Stimulated activated CD8-positive, alpha-beta memory T cell treated with anti-CD3 and anti-CD28 coated beads, Interleukin-4, amount 100 ng/mL, for 1 hour (primary cell): ENCODE measurements at places on chromosomes 12 and 14.

- no peak for DNase-seq
Measured at GRCh38 chr12:42611571-42612230, 22.2 kb upstream of the PRICKLE1 start.

DNA sequence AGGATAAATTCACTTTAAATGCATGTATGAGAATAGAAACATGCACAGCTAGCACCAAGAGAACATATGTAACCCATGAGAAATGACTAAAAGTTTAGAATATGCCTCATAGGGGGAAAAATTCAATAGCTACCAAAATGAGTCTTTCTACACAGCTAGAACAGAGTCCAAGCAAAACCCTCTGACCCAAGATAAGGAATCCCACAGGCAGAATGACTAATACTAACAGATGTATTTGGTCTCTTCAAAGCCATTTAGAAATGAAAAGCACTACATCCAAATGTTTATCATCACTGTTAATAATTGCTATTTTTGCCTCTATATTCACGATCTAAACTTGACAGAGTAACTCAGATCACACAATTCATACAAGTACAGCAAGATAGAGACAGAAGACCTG, 44.0 kb downstream of the KICS2 start:
- no peak for DNase-seq

- DNase-seq, result no peak
Measured at GRCh38 chr12:4567073-4567881, 5.3 kb downstream of the DYRK4 start.

DNA sequence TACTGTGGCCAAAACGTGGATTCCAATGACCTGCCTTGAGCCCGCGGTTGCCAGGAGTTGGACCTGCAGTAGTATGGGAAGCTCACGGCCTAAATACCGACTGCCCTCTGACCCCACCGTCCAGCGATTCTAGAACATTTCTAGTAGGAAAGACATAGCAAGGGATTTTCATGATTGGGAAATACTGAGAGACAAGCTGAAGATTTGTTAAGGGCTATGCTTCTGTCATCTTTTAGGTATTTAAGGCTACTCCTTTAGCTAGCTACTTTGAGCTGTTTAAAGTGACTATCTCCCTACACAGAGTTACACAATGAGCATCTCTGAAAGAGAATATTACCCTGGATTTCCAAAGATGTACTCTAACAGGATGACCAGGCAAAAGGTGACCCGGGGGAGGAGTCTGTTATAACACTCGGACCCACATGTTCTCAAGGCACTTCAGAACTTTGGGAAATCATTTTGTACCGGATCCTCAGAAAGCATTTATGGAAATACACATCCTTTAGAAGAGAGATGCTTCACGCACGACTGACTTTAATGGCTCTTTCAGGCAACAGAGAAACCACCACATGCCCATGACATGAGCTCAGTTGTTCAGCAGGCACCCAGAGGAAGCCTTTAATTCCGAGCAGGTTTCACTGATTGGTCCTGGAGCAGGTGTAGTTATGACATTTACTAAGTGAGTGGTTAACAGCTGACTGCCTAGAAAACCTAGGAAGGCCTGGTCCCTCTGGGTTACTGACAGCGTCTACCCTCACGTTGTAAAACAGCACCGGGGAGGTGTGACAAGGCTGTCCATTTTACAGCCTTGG, 4.2 kb downstream of the BAG5 start:
- DNase-seq, result no peak

DNA sequence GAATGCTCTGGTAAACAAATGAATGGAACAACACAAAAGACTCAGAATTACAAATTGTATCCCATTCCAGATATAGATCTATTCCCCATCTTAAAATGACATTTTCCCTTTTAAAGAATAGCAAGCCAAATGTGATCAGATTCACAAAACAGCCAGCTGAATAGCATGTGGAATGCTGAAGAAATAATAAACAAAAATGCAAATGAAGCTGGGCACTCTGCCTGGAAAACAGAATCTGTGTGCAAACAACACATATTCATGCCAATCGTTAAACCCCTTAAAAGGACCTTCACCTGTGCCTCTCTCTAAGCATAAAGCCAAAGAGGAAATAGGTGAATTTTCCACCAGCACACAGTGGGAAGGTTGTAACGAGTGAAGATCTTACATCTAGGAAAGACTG, 67.9 kb upstream of the PDZRN4 start:
- no peak for DNase-seq

GRCh38 chr14:77584809-77585208, 31.6 kb downstream of the SPTLC2 start:
- no peak for DNase-seq

GRCh38 chr14:87153901-87154300, 839.1 kb downstream of the GALC start:
- DNase-seq, result no peak

- DNase-seq, result no peak
Measured at GRCh38 chr12:48015954-48016353, 11.7 kb upstream of the COL2A1 start.

GRCh38 chr12:126447346-126447745, 1382.1 kb downstream of the AACS start:
- no peak for DNase-seq

- no peak for DNase-seq
Measured at GRCh38 chr14:53533384-53533970, 380.4 kb upstream of the DDHD1 start.

DNA sequence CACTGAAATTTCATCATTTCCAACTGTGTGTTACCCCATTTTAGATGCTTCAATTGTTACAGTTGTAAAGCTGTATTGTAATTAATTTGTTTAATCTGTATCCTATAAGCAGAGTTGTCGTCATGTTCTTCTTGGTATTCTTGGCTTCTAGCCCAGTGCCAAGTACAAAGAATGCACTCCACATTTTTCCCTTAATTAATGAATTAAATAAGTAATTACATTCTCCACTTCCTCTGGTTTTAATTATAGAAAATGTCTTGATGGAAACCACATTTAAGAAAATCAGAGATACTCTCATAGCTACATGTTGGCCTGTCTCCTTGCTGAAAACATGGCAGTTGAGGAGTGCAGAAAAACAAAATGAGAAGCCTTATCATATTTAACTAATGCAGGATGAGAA, 746 bp downstream of the DNAI7 start:
- no peak for DNase-seq

GRCh38 chr14:85574853-85575616, 45.1 kb downstream of the FLRT2 start:
- no peak for DNase-seq

GRCh38 chr12:131491155-131491554, 219.7 kb upstream of the SFSWAP start:
- no peak for DNase-seq

- no peak for DNase-seq
Measured at GRCh38 chr12:112936264-112936663, 2.0 kb upstream of the OAS3 start.

DNA sequence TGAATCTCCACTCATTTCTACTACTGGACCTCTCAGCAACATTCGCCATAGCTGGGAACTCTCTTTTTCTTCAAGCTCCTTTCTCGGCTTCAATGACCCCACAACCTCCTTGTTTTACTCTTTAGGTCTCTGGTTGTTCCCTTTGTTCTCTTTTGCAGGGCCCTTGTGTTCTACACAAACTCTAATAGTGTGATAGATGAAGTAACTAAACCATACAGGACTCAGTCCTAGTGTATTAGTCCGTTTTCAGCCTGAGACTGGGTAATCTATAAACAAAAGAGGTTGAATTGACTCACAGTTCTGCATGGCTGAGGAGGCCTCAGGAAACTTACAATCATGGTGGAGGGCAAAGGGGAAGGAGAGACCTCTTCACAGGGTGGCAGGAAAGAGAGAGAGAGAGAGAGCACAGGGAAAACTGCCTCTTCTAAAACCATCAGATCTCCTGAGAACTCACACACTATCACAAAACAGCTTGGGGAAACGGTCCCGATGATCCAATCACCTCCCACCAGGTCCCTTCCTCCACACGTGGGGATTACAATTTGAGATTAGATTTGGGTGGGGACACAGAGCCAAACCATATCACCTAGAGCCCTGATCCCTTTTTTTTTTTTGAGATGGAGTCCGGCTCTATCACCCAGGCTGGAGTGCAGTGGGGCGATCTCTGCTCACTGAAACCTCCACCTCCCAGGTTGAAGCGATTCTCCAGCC, 32.0 kb upstream of the WNK1 start:
- no peak for DNase-seq

DNA sequence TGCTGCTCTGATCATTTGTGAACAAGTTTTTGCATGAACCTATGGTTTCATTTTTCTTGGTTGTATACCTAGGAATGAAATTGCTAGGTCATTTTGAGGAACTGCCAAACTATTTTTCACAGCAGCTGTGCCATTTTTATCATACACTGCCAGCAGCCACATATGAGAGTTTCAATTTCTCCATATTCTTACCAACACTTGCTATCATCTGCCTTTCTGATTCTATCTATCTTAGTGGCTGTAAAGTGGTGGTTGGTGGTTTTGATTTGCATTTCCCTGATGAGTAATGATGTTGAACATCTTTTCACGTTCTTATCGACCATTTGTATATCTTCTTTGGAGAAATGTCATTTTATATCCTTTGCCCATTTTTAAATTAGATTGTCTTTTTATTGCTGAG, 146.1 kb downstream of the C12orf75 start:
- DNase-seq, result no peak

DNA sequence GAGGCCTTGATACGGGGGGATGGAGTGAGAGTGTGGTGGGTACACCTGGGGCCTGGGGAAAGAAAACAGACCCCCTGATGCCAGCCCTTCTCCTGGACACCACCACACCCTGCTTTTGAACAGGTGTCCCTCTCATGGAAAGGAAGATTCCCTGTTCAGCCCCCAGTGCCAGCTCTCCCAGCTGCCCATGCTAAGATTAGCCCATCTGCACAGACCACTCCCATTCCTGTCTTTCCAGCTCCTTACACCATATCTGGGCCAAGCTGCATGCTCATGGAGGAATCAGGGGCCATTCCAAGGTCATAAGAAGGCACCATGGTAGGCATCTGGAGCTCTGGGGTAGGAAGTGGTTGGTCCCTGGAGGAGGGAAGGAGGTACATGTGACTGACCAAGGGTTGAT, 9.6 kb downstream of the NAB2 start:
- no peak for DNase-seq

DNA sequence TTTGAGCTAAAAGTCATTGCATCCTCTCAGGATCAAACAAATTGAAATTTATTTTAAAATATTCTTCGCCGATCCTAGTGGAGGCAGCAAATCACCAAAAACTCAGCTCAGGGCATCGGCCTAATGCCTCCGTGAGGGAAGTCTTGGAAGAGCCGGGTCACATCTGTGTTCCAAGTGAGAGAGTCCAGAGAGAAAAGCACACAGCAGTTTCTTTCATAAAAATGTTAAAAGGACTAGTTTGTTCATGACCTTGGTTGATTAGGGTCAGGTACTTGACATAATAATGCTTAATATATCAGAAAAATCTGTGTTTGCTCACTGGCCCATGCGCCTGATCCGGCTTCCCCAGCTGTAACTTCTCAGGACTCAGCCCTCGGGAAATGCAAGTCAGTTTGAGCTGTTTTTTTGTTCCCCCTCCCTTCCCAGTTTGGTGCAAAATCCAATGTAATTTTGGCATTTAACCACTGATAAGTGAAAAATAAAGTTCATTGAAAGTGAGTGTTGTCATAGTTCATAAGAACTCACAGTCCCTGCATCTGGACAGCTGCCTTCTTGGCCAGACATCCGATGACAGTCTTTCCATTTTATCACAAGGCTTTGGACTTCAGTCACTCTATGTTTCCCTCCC, 161.7 kb downstream of the CAND1 start:
- no peak for DNase-seq

GRCh38 chr14:100474196-100474595, 113.0 kb downstream of the BEGAIN start:
- DNase-seq, result no peak

DNA sequence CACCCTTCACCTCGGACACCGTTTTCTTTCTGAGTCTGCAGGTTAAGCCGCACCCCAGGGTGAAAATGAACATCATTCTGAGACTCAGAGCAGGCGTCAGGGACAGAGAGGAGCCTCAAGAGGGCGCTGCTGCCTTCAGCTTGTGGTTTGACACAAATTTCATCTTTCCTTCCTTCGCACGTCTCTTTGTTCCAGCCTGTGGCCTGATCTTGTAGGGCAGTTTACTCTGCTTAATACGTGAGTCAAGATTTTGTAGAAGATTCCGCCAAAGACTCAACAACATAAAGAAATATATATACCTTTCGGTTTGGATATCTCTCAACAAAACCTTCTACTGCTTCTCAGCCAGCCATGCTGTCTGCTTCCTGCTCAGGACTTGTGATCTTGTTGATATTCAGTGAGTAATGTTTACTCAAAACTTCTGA, 329.3 kb upstream of the OR4E1 start:
- DNase-seq, result peak; percentile 11

DNA sequence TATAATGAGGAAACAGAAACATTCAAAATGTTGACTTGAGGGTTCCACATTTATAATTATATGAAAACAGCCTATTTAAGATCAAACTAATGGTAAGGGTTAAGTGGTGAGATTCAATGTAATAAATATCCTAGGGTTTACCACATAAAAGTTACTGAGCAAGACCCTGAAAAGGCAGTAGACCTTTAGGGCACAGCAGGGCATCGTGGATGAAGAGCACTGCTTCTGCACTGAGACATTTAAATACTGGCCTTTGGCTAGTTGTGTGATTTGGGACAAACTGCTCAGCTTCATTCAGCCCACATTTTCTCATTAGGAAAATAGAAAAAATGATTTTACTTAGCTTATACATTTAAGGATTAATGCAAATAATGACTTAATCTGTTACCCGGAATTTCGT, 42.0 kb downstream of the CNTN1 start:
- DNase-seq, result no peak

DNA sequence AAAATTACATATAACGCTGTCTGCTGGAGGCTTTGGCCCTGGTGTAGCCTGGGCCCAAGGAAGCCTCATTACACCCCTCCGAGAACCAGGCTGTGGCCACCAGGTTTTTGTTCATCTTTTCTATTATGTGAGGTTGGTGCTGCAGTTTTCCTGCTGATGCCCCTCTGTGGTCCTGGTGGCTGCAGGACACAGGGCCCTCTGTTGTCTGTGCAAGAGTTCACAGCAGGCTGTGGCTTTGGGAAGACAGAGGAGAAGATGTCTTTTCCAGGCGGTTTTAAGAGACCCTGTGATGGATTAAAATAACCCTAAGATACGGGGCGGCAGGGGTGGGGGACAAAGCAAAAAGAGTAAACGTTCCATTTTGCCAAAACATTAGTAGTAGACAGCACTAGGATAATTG, 121.5 kb downstream of the ADGRD1 start:
- no peak for DNase-seq

DNA sequence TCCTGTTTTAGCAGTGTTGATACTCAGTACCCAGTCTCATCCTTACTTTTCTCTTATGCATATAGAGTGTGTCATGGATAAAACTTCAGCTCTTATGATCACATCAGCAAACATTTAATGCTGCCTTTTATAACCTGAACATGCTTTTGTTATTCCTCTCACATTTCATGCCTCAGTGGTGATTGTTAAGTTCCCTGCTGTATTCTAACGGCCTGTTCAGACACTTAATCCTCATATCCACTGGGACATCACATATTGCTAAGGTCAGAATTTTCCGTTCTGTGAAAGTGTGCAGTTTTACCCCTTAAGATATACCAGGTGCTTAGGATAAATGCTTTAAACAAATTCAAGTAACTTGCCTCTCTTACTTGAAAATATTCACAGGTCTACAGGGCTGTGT, 268.7 kb upstream of the SEL1L start:
- no peak for DNase-seq

GRCh38 chr14:102085948-102086708, 716 bp downstream of the HSP90AA1 start:
- DNase-seq, result no peak
